ENCODE measurements at places on chromosomes 16 and 17.

DNA sequence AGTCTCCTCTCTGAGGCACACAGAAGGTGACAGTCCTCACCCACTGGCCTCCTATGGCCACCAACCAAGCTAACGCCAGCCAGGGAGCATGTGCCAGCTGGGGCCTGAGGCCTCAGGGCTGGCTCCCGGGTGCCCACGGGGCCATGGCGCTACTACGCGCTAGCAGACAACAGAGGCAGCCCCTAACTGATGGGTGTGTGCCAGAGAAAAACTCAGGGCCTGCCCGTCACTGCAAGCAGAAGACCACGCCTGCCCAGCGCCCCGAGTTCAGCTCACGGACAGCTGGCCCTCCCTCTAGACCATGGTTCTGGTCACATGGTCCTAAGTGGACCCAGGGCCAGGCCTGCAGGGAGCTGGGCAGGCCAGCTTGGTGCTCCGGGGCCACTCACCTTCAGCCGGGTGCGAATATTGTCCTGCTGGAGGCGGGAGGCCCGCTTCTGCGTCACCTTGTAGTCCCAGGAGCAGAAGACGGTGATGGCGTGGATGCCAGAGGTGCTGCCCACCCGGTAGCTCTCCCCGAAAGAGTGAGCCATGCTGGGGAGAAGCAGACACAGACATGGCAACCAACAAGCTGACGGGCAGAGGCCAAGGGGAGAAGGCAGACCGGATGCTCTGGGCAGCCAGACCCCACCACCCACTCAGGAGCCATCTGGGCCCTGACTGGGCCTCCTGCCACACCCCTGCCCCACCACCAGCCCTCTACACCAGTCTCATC lies 6.2 kb downstream of the TMC6 start:
- no peak for DNase-seq

DNA sequence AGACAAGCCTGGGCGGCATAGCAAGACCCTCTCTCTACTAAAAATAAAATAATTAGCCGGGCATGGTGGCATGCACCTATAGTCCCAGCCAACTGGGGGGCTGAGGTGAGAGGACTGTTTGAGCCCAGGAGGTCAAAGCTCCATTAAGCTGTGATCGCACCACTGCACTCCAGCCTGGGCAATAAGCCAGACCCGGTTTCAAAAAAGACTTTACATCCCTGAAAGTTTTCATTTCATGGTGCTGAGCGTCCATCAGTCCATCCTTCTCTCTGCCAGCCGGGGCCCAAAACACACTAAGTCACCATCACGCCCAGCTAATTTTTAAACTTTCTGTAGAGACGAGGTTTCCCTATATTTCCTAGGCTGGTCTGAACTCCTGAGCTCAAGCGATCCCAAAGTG lies 10.6 kb downstream of the RAB40B start:
- no peak for DNase-seq

- peak; percentile 34 for DNase-seq
Observed at GRCh38 chr17:65231662-65232335, 94.6 kb downstream of the RGS9 start.

GRCh38 chr17:28624148-28624547 lies 10.2 kb upstream of the RSKR start:
- DNase-seq = no peak

DNA sequence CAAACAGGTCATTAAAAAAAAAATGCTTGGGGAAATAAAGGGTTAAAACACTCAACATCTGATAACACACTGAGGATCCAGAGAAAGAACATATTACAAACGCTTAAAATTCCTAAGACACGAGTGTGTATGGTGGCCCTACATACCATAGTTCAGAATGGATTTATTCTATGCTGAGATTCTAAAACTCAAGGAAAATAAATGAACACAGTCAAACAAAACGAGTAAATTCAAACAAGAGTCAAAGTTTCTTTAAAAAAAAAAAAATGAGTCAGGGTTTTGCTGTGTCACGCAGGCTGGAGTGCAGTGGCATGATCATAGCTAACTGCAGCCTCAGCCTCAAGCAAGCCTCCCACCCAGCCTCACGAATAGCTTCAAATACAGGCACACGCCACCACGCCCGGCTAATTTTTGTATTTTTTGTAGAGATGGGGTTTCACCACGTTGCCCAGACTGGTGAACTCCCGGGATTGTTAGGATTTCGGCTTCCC lies 17.4 kb downstream of the CRK start:
- DNase-seq = no peak

DNA sequence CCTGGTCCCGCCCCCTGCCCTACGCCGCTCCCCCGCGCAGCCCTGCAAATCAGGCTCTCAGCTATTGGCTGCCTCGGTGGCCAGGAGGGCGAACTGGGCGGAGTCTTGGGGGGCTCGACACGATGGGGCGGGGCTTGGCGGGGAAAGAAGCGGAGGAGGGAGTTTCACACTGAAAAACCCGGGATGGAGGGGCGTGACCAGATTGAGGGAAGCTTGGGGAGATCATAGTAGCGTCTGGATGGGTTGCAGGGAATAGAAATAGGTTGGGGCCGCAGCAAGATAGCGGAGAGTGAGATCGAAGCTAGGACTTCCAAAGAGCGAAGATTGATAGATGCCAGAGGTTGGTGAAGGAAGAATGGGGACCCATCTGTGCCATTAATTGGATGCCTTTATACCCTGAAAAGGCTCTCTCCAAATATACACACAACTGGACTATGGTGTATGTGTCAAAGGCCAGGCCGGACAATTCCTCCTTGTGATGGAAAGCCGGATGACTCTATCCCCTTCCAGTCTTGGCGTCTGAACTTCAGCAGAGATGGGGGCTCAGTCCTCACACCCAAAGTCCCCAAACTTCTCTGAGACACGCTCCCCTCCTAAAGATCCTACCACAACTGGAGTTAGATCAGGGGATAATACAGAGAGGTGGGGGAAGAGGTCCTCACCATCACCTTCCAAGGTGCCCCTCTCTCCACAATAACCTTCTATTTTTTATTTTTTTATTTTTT lies 376 bp upstream of the STAC2 start:
- DNase-seq = no peak

DNA sequence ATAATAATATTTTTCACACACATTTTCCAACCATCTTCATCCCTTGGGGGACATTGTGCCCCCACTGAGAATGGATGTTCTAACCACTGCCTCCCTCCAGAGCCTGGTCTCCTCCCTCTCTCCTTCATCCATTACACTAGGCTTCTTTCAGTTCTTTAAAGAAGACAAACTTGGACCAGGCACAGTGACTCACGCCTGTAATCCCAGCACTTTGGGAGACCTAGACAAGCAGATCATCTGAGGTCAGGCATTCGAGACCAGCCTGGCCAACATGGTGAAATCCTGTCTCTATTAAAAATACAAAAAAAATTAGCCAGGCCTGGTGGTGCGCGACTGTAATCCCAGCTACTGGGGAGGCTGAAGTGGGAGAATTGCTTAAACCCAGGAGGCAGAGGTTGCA lies 6.5 kb downstream of the ALOX15 start:
- DNase-seq = no peak

- DNase-seq = no peak
Observed at GRCh38 chr17:55661256-55661758, 61.4 kb downstream of the TMEM100 start.

DNA sequence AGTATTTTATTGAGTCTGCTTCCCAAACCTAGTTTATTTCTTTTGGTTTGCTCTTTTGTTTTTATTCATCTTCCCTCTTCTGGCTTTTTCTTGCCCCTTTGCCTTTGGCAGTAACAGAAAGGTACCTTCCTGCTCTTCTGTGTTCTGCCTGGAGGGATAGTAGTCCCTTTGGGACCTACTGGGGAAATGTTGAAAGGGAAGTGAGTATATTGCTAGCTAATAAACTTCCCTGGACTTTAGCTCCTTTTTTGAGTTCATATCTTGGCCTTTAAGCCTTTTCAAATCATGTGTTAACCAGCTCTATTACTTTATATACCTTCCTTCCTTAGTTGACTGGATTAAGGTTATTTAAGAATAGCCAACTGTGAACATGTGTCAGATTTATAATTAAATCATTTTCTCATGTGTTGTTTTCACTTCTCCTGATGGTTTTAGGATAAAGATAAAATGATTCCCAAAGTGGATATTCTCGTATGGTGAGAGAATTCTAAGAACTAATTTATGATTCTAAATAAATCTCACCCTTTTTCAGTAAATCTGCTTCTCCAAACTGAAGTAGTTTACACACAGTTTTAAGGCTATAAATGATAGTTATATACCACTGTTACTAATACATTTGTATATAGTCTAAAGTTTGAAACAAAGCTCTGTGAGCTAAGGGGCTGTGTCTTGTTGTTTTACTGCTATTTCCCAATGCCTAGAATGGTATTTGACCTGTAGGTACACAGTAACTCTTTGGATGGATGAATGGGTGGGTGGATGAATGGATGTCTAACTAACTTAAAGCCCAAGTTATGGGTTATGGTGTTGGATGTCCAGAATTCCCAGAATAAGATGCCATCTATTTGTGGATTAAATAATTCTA lies 45.7 kb downstream of the OMG start:
- no peak for DNase-seq

DNA sequence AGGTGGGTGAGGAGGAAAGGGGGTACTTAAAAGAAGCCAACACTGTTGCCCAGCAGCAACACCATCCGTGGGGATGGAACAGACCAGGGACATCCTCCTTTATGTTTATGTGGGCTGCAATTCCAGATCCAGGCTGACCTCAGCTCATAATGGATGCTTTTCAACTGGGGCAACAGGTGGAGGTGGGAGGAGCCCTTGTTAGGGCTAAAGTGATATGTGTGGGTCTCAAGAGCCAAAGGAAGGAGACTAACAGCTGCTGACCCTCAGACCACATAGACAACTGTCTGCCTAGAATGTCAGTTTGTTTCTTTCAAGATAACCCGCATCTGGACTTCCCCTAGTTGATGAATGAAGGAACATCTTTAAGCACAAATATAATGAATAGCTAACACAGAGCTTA lies 2.0 kb upstream of the INPP5K start:
- no peak for DNase-seq
